Fibroblast of pulmonary artery (primary cell): ENCODE measurements at places on chromosomes 4 and X.

DNA sequence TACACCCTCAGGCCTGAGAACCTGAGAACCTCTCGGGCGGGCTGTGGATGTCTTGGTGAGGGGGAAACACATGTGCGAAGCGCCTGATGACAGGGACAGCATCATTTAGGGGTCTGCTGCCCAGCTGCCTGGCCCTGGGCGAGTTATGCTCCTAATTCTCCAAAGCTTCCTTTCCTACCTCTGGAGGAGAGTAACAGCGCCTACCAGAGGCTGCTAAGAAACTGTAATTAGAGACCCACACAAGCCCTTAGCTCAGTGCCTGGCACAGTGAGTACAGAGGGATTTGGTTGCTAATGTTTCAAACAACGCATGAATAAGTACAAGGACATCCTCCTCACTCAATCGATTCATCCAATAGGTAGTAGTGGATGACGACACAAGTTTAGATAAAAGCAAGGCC lies 40.4 kb downstream of the BCOR start:
- no peak for DNase-seq

- no peak for DNase-seq
Measured at GRCh38 chrX:25022499-25023325, 6.9 kb upstream of the ARX start.

DNA sequence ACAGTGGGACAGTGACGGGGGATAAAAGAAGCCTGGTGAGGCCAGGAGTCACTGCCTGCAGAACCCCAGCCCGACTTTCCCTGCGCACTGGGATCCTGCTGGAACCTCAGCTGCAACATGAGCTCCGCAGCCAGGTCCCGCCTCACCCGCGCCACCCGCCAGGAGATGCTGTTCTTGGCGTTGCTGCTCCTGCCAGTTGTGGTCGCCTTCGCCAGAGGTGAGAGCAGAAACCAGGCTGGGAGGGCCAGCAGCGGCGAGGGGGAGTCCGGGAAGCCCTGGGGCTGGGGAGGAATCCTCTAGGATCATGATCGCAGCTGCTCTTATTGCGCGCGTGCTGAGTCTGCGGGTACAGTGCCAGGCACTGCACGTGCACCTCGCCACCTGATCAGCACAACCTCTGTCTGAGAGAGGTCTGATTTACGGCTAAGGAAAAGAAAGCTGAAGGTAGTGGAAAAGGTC lies at the start of gene PF4V1:
PF4V1 (plus strand) TSS at position 51 of the 459 bp plus-strand sequence; CDS start at position 118, 67 bp downstream.
- no peak for DNase-seq

- DNase-seq = no peak
Measured at GRCh38 chr4:155887045-155887444, 16.5 kb upstream of the TDO2 start.
